ENCODE measurements at places on chromosomes 4 and X.

DNA sequence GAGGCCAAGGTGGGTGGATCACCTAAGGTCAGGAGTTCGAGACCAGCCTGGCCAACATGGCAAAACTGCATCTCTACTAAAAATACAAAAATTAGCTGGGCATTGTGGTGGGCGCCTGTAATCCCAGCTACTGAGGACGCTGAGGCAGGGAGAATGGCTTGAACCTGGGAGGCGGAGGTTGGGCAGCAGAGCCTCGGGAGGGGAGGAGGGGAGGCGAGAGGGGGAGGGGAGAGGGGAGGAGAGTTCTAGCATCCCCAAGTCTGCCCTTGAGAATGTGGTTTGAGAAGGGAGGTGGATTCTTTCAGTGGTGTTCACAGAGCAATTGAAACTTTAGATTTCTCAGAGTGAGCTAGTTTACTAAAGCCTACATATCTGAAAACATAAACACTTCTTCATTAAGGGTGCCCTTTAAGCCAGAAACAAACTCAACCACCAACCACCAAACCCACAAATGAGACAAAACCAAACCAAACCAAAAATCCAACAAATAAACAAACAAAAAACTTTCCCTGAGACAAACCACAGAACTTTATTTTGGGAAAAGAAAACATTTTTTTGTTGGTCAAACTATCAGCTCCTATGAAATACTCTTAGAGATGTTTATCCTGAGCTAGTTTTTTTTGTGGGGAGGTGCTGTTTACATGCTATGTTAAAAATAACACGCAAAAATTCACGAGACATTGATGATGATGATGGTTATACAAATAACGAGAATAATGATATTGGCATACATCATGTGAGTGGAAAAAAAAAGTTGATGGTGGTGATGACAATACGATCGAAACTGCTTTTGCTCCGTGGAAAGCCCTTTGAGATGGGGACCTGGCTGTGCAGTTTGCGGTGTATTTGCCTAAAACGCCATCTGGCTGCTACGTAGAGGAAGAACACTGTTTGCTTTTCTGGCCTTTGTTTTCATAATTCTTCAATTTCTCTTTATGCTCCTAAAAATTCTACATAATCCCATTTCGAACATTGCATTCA lies 98.2 kb upstream of the PRKX start:
- DNase-seq: no peak

DNA sequence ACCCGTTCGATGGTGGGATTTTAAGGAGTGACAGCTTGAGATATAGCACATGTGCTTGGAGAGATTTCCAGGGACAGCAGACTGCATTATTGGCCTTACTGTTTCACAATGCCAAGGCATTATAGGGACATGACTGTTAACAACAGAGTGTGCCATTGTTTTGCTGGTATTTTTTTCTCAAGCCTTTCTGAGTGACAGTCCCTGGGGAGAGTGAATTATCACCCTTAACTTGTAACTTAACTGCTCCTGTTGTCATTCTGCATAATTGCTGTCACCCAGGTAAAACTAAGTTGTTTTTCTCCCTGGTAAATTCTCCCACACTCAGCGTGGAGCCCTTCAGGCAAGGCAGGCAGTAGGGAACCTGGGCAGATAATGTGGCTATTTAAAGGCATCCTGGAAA lies 989.2 kb upstream of the LCORL start:
- DNase-seq: no peak

DNA sequence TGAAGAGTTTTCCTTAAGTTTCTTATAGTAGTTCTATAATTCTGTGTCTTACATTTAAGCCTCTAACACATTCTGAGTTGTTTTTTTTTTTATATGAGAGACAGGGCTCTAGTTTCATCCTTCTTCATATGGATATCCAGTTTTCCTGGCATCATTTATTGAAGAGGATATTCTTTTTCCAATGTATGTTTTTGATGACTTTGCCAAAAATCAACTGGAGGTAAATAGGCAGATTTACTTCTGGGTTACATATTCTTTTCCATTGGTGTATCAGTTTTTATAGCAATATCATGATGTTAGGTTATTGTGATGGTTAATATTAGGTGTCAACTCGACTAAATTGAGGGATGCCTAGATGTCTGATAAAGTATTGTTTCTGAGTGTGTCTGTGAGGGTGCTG lies 650.7 kb upstream of the GRID2 start:
- DNase-seq: no peak

DNA sequence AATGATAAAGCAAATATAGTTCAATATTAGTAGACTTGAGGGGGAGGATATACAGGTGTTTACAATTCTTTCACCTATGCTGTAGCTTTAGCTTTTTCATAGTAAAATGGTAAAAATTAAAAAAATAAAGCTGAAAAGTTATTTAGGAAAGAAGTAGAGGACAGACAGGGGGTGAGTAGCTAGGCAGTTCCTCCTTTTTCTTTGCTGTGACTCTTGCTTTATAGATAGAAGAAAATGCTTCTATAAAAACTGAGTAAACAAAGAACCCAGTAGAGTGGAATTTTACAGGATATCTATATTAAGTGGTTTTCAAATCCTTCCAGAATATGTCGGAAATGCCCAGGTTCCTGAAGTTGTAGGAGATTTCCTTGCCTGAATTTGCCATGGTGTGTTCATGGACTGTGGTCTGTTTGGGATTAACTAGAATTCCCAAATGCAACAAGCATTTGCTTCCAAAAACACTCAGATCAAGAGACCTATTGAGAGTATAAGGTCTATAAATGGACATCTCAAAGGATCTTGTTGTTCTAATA lies 74.9 kb downstream of the KDR start:
- DNase-seq: no peak
